ENCODE measurements at places on chromosomes 12 and 14.
A peak's percentile ranks its signal among the peaks of the same experiment; 100 is the strongest.

GRCh38 chr14:76653875-76654572 is 107.2 kb upstream of the VASH1 start:
- no peak for DNase-seq

DNA sequence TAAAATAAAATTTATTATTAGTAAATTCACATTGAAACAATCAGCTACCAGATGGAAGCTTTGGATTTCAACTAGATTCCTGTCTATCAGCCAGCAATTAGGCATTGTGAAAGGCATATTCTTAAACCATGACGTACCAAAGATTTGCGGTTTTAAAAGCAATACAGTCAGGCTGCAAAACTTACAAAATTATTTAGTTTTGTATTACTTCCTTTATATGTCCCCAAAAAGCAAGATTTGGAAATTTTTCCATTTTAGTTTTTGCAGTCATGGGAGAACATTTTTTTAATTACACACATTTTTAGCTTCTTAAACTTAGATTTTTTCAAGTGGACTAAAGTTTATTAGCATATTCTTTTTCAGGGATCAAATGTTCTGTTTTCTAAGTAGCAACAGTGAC is 225.0 kb upstream of the KITLG start:
- DNase-seq: no peak

DNA sequence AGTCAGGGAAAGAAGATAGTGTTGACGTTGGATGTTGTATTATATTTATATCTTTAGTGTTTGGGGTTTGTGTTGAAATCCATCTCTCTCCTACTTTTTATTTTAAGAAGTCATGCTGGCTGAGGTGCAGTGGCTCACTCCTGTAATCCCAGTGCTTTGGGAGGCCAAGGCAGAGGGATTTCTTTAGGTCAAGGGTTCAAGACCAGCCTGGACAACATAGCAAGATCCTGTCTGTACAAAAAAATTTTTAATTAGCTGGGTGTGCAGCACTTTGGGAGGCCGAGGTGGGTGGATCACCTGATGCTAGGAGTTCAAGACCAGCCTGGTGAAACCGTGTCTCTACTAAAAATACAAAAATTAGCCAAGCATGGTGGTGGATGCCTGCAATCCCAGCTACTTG is 23.9 kb downstream of the A2ML1 start:
- no peak for DNase-seq

GRCh38 chr12:83573671-83574070 is 887.0 kb downstream of the TMTC2 start:
- peak; percentile 30 for DNase-seq

GRCh38 chr12:98213556-98213955 is 301.8 kb upstream of the TMPO start:
- DNase-seq: no peak

- DNase-seq: peak; percentile 70
Observed at GRCh38 chr12:71303199-71303598, 136.4 kb upstream of the LGR5 start.

- no peak for DNase-seq
Observed at GRCh38 chr12:122842505-122843405, 7.5 kb downstream of the HIP1R start.

- DNase-seq: no peak
Observed at GRCh38 chr12:109811624-109811995, 21.6 kb downstream of the TRPV4 start.

DNA sequence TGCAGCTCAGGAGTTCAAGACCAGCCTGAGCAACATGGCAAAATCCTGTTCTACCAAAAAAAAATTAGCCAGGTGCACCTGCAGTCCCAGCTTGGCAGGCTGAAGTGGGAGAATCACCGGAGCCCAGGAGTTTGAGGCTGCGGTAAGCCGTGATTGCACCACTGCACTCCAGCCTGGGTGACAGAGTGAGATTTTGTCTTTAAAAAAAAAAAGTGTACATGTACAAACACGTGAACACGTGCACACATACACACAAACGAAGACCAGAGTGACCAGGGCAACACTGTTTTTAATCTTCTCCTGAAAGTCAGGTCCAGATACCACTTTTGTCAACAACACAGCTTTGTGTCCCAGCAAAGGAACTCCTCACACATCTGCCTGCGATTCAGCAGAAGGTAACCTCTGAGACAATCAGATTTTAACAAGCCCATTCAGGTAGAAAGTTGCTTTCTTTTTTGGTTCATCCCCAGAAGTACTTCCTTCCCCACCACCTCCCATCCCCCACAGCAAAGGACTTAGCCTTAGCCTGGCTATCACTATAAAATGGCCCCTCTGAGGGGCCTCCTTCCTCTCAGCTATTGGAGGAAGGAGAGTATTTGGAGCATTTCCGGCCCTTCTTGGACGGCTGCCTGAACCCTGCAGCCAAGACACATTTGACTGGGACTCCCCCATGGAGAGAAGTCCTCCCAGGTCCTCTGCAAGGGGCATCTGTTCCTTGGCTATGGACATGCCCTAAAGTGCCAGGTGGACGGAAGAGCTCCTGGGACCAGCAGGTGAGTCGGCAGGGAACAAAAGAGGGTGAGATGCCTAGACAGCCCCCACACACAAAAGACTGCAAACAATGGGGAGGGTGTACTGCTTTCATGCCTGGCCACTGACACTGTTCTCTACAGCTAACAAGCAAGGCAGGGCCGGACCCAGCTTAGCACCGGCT is 9.8 kb downstream of the CTDSP2 start:
- DNase-seq: no peak

DNA sequence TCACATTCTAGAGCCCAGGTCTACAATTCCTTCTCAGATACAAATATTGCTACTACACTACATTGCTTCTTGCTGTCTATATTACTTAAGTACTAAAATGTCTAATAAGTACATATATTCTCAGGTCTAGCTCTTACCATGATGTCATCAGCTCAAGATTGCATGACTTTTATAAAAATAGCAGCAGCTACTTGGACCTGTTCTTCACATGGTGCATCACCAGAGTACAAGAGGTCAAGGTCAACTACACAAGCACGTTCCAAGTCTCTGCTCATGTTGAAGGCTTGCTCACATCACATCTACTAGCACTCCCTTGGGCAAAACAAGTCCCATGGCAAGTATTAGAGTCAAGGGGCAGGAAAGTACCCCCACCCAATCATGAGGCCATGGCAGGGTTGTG is 465.6 kb downstream of the MED13L start:
- no peak for DNase-seq

DNA sequence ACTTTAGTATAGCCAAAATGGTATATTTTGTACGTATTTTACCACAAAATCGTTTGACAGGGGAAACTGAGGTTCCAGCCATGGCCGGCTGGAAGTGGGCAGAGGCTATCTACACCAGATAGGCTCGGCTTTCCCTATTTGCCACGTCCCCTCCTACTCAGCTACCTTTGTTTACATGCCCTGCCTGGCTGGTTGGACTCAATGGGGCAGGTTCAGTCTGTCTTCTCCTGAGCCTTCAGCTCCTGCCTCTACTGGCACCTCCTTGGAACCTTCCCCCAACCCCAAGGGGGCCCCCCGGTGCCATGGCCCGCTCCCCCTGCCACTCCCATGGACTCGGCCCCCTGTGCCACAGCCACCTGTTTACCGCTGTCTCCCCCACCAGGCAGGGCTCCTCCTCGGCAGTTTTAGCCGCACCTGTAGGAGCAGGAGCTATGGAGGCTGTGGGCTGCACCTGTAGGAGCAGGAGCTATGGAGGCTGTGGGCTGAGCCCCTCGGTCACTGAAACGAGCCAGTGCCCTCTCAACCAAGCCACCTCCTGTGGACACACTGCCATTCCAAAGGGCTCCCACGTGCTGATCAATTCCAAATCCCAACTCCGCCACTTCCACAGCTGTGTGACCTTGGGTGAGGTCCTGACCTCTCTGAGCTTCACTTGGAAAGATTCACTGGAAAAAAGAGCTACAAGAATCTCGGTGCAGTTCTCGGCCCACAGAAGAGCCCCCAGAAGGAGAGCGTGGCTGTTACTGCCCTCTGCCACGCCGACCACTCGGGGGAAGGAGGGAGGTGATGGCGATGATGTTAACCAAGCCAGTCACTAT is 62.2 kb downstream of the NCOR2 start:
- DNase-seq: no peak

DNA sequence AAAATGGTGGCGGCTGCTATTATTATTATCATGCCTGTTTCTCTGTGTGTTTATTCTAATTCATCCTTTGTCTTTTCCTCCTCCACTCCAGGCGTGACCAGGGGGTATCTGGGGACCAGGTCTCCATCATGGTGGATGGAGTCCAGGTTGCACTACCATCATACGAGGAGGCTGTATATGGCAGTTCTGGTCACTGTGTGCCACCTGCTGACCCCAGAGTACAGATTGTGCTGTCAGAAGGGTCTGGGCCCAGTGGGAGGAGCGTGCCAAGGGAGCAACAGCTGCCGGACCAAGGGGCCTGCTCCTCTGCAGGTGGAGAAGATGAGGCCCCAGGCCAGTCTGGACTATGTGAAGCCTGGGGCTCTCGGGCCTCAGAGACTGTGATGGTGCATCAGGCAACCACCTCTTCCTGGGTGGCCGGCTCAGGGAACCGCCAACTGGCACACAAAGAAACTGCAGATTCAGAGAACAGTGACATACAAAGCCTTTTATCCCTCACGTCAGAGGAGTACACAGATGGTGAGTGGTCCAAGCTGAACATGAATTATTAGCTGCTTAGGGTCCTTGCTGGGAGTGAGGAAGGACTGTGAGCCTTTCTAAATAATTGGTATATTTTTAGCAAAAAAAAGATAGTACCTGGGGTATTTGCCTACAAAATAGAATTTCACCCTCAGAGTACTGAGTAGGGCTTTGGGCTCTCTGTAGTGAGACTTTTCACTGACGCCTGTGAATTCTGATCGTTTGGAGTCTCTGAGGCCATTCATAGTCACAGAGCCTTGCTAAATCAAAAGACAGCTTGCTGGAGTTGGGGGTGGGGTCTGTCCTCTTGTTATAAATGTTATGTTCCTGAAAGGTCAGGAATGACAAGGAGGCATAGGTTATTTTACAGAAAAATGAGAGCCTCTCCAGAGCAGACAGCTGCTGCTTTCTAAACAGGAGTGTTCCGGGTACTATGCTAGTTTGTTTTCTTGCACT is 58.1 kb upstream of the SRSF5 start:
- DNase-seq: no peak

DNA sequence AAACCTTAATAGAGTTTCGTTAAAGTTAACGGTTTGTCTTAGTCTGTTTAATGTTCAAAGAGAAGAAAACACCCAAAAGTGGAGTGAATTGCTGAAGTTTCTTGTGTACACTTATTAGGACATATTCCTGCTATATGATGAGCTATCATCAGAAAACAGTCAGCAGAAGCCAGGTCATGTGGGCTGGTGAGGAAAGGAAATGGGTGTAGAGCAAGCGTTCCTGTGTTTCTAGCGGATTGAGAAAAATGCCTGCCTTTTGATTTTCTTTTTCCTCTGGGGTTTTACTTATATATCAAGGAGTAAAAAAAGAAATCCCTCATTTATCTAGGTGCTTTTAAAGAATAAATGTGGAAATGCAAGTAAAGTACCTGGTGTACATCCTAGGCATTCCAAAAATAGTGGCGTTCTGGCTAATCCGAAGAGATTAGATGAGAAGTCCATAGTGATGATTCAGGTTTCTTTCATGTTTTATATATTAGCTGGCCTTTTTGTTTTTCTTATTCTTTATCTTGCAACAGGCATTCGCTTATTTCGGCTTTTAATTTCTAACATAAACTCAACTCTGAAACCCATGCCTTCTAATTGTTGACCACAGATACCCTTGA is 50.7 kb downstream of the FLRT2 start:
- no peak for DNase-seq

GRCh38 chr12:64720884-64721283 is 38.3 kb downstream of the GNS start:
- DNase-seq: no peak

DNA sequence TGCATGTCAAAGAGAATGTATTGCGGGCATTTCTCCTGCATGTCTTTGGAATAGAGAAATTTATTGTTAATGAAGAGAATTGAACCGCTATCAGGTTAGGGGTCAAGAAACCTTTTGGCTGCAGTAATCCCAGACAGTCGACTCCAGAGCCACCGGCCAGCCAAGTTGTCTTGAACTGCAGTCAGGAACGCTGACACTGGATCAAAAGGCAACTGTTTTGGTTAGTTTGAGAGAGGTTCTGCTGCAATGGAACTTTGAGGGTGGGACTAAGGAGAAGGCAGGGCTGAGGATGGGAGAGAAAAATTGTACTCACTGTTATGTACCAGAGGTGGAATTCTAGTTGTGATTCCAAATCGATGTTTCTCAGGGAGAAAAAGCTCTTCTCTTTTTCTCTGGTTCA is 28.2 kb downstream of the PPFIBP1 start:
- DNase-seq: no peak

- no peak for DNase-seq
Observed at GRCh38 chr12:52085682-52086180, 6.2 kb downstream of the SMIM41 start.

DNA sequence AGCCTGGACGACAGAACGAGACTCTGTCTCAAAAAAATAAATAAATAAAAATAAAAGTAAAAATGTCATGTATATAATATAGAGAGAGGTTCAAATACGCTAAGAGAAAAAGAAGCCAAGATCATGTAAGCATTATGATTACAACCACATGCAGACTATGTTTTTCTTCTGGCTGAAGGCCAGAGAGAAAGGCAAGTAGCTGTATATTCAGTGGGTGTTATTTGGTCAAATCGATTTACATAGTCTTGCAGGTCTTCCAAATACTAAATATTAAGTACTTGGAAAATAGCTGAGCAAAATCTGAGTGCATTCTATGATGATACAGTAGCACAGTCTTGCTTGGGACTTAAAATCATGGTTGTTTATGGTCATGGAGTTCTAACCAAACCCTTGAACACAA is 758.0 kb downstream of the DIO2 start:
- no peak for DNase-seq

- DNase-seq: no peak
Observed at GRCh38 chr12:44525806-44526654, 350.1 kb downstream of the NELL2 start.

GRCh38 chr12:65885312-65885711 is 61.0 kb downstream of the HMGA2 start:
- no peak for DNase-seq

GRCh38 chr12:21987755-21988154 is 46.5 kb upstream of the ABCC9 start:
- DNase-seq: no peak

All from epithelial cell of proximal tubule (primary cell).